Lower leg skin (tissue), 4 donors: ENCODE measurements at places on chromosomes 1 and 21. TPM values are rescaled to one million over a fixed set of nuclear protein-coding genes. Genes with fewer than 3 reads are reported as not detected.

- no peak for DNase-seq
These were observed 46.2 kb upstream of the SLC44A3 start for GRCh38 chr1:94773931-94774422.

GRCh38 chr1:1687846-1688245, 4.7 kb downstream of the SLC35E2B start:
- DNase-seq = no peak

Gene CELA2B
- 0.49 TPM for total RNA-seq

DNA sequence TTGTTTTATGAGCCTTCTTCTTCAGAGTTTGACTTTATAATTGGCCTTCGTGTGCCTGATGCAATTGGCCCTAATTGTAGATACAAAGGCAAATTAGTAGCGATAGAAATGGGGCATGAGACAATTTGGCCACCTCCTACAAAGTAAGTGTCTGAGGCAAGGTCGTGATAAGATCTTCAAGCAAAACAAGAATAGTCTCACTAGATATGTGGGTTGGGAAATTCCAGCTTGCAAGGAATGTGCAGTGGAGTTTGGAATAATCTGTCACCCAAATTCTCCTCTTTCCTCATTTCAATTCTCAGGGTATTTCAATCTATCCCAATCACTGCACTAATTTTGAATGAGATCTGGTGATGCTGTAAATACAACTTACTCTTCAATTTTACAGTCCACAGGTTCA, 11.4 kb upstream of the TSNAX start:
- DNase-seq = no peak

GRCh38 chr1:37493336-37494098, 19.1 kb downstream of the ZC3H12A start:
- DNase-seq = peak; percentile 23
